Activated CD4-positive, alpha-beta T cell treated with anti-CD3 and anti-CD28 coated beads, Interleukin-2, amount 10 ng/mL, durations not matched to agents 7 days and 5 days (primary cell): ENCODE measurements at places on chromosomes 2 and 18.

GRCh38 chr2:156867201-156867600 lies 390.3 kb upstream of the GALNT5 start:
- H3K4me1 ChIP-seq: no peaks in the 10 kb centered on the region
- no peak overlapping the region for H3K4me3 ChIP-seq
- no peak for DNase-seq
- no peak overlapping the region for H3K27ac ChIP-seq
- peaks cover 3% of the 10 kb centered on the region for H3K27me3 ChIP-seq
- no peaks in the 10 kb centered on the region for H3K36me3 ChIP-seq

DNA sequence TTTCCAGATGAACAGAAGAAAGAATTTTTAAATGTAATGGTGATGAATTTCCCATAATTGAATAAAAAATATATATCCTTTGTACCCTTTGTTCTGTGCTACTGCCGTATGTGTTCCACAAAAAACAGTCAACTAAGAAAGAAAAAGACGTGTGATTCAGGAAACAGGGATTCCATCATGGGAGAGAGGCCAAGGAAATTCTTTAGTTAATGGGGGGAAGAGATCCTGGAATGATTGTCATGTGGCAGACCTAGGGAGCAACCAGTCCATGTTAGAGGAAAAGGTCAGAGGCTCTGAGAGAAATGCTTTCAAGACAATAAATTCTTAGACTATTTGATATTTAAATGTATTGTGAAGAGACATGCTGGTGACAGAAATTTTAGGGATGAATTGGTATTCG lies 76.6 kb downstream of the CPO start:
- H3K4me1 ChIP-seq: no peaks in the 10 kb centered on the region
- DNase-seq: no peak
- H3K27ac ChIP-seq: no peak overlapping the region
- peaks cover 4% of the 10 kb centered on the region for H3K27me3 ChIP-seq
- no peaks in the 10 kb centered on the region for H3K36me3 ChIP-seq

DNA sequence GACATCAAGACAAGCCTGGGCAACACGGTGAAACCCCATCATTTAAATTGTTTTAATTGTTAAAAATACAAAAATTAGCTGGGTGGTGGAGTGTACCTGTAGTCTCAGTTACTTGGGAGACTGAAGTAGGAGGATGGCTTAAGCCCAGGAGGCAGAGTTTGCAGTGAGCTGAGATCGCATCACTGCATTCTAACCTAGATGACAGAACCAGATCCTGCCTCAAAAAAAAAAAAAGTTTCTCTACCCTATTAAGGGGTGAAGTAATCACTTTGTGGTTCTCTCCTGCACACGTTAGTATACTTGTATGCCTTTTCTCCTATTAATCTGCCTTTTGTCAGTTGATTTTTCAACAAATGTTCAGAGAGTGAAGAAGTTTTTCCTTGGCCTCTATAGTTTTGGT lies 18.1 kb upstream of the PUM2 start:
- no peak for DNase-seq
- peaks cover 12% of the 10 kb centered on the region for H3K27me3 ChIP-seq
- H3K36me3 ChIP-seq: peaks cover 24% of the 10 kb centered on the region
- no peak overlapping the region for H3K27ac ChIP-seq
- no peak overlapping the region for H3K4me3 ChIP-seq

GRCh38 chr18:7273301-7273921 lies 42.5 kb downstream of the LRRC30 start:
- H3K4me3 ChIP-seq: no peak overlapping the region
- no peak overlapping the region for H3K27ac ChIP-seq
- no peak for DNase-seq

GRCh38 chr2:31268344-31268743 lies 34.4 kb downstream of the EHD3 start:
- no peak for DNase-seq
- no peaks in the 10 kb centered on the region for H3K4me1 ChIP-seq
- no peak overlapping the region for H3K4me3 ChIP-seq
- H3K36me3 ChIP-seq: no peaks in the 10 kb centered on the region
- no peak overlapping the region for H3K27ac ChIP-seq
- H3K27me3 ChIP-seq: no peaks in the 10 kb centered on the region

GRCh38 chr18:70376914-70377258 lies 88.0 kb downstream of the SOCS6 start:
- H3K4me1 ChIP-seq: no peaks in the 10 kb centered on the region
- H3K36me3 ChIP-seq: no peaks in the 10 kb centered on the region
- no peak for DNase-seq
- no peak overlapping the region for H3K27ac ChIP-seq
- no peak overlapping the region for H3K4me3 ChIP-seq
- peaks cover 2% of the 10 kb centered on the region for H3K27me3 ChIP-seq

DNA sequence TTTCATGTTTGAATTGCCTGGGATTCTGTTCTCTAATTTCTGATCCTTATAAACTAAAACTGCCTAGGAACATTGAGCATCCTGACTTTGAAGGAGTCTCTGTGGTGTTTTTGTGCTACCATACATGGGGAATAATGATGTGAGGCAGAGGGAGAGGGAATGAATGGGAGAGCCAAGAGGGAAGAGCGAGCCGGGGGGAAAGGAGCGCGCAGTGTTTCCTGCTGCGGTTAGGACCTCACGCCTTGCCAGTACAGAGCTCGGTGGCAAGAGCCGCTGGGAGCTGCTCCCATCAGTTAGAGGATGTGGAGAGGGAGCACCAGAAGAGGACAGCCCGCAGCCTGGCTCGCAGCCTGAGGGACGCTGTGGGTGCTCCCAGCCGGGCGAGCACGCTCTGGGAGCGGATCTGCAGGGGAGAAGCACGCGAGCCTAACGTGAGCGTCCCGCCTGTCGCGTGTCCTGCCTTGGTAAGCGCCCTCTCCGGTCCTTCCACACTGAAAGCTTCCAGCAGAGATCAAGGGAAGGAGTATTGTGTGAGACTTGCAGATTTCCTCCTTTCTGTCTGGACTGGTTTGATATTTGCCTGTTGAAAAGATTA lies 114.7 kb downstream of the FAM210A start:
- peak; percentile 20 for DNase-seq
- peaks cover 12% of the 10 kb centered on the region for H3K36me3 ChIP-seq
- no peaks in the 10 kb centered on the region for H3K27me3 ChIP-seq
- peak overlapping the region; percentile 75 for H3K4me3 ChIP-seq

GRCh38 chr18:74733598-74733997 lies 135.9 kb downstream of the ZNF407 start:
- no peak overlapping the region for H3K4me3 ChIP-seq
- H3K4me1 ChIP-seq: no peaks in the 10 kb centered on the region
- no peak overlapping the region for H3K27ac ChIP-seq
- DNase-seq: no peak
- H3K27me3 ChIP-seq: no peaks in the 10 kb centered on the region

GRCh38 chr2:176388861-176389260 lies 119.6 kb downstream of the MTX2 start:
- no peak overlapping the region for H3K4me3 ChIP-seq
- no peak for DNase-seq
- no peak overlapping the region for H3K27ac ChIP-seq
- no peaks in the 10 kb centered on the region for H3K36me3 ChIP-seq
- H3K4me1 ChIP-seq: no peaks in the 10 kb centered on the region

GRCh38 chr2:177906041-177906718 lies 166.4 kb downstream of the PDE11A start:
- H3K27ac ChIP-seq: no peak overlapping the region
- H3K4me3 ChIP-seq: no peak overlapping the region
- no peaks in the 10 kb centered on the region for H3K27me3 ChIP-seq
- no peaks in the 10 kb centered on the region for H3K36me3 ChIP-seq

DNA sequence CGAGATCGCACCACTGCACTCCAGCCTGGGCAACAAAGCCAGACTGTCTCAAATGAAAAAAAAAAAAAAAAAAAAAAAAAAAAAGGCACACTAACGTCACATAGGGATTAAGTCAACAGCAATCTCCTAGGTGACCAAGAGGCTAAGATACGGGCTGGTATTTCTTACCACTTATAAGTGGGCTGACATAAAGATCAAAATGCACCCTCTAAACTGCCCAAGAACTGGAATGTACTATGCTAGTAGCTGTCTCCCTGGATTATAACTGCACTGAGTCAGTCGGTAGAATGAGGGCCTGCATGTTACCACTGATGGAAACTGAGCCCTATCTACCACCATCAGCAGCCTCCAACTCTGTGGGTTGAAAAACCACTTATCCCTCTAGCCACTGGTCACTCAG lies 80.6 kb downstream of the KLF7 start:
- no peak overlapping the region for H3K27ac ChIP-seq
- H3K4me3 ChIP-seq: no peak overlapping the region
- H3K36me3 ChIP-seq: peaks cover 75% of the 10 kb centered on the region
- peaks cover 23% of the 10 kb centered on the region for H3K4me1 ChIP-seq
- no peaks in the 10 kb centered on the region for H3K27me3 ChIP-seq

GRCh38 chr2:19748073-19748375 lies 153.8 kb downstream of the TTC32 start:
- H3K27ac ChIP-seq: no peak overlapping the region
- peaks cover 3% of the 10 kb centered on the region for H3K27me3 ChIP-seq
- H3K4me3 ChIP-seq: no peak overlapping the region
- H3K4me1 ChIP-seq: no peaks in the 10 kb centered on the region
- DNase-seq: no peak

DNA sequence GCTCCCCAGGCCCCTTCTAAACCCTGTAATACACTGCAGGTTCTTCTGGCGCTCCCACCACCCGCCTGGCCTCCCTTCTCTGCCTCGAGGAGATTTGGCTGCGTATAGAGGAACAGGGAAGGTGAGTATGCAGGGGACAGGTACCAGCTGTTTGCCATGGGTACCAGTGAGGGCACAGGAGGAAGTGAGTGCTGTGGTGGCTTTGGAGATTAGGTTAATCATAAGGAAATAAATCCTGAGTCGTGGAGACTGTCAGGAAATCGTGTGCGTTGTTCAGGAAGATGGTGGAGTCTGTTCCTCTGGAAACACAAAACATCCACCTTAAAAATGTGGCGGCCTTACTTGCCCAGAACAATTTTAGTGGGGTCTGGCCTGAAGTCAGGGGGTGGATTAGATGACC lies 230.4 kb downstream of the FAM210A start:
- H3K27me3 ChIP-seq: no peaks in the 10 kb centered on the region
- no peak for DNase-seq
- no peak overlapping the region for H3K4me3 ChIP-seq

GRCh38 chr2:119261493-119262225 lies 38.0 kb downstream of the STEAP3 start:
- H3K27ac ChIP-seq: no peak overlapping the region
- DNase-seq: no peak
- H3K36me3 ChIP-seq: no peaks in the 10 kb centered on the region
- H3K27me3 ChIP-seq: peaks cover 2% of the 10 kb centered on the region

DNA sequence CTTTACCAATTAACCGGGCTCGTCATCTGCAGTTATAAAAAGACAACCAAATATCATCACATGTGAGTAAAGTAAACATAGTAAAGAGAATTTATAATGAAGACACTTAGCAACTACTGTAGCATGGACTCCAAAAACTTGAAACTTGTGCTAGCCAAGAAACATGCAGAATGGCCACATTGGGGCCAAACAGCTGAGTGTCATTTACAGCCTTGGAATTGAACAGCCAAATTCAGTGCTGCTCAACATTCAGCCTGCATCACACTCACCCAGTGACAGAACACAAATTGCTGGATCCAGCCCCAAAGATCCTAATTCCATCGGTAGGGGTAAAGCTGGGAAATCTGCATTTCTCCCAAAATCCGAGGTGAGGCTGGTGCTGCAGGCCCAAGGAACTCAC lies 224.8 kb upstream of the GYPC start:
- H3K36me3 ChIP-seq: no peaks in the 10 kb centered on the region
- H3K27me3 ChIP-seq: peaks cover 5% of the 10 kb centered on the region
- no peak for DNase-seq
- no peak overlapping the region for H3K27ac ChIP-seq
- H3K4me1 ChIP-seq: no peaks in the 10 kb centered on the region
- no peak overlapping the region for H3K4me3 ChIP-seq

DNA sequence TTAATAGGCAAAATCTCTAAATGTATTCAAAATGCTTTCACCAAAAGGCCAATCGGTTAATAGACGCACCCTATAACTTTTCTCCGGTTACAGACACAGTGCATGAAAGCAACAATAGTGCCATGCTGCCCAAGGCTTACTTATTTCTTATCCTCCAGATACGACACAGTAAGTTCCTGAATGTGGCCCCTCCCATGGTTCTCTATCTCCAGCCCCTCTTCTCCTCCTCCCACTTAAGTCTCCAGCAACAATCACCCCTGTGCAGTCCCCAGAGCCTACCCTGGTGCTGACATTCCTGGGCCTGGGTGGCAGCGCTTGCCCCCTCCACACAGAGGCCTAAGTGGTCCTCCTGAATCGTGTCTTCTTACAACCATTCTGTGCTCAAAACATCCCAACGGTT lies 3.6 kb downstream of the KIDINS220 start:
- DNase-seq: no peak
- no peaks in the 10 kb centered on the region for H3K27me3 ChIP-seq
- peaks cover 16% of the 10 kb centered on the region for H3K36me3 ChIP-seq
- peaks cover 40% of the 10 kb centered on the region for H3K4me1 ChIP-seq

DNA sequence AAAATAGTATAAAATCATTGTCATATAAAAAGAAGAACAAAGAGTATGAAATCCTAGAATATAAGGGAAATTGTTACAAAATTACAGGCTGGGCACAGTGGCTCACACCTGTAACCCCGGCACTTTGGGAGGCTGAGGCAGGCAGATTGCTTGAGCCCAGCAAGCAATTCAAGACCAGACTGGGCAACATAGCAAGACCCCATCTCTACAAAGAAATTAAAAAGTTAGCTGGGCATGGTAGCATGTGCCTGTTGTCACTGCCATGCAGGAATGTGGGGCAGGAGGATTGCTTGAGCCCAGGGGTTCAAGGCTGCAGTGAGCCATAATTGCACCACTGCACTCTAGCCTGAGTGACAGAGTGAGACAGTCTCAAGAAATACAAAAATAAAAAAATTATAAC lies 44.8 kb downstream of the NAPG start:
- DNase-seq: no peak
- no peak overlapping the region for H3K4me3 ChIP-seq
- no peaks in the 10 kb centered on the region for H3K4me1 ChIP-seq
- H3K27ac ChIP-seq: no peak overlapping the region
- H3K27me3 ChIP-seq: no peaks in the 10 kb centered on the region

DNA sequence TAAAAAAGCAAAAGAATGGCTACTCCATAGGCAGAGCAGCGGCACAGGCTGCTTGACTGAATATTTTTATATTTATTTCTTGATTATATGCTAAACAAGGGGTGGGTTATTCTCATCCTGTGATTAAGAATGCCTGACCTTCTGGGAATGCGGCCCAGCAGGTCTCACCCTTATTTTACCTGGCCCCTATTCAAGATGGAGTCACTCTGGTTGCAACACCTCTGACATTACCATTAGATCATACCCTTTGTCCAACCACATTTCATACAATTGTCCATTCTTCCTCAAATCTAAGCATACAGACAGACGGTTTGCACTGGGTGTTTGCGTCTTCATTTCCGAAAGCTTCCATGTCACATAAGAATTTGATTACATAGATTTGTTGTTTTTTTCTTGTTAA lies 168.2 kb downstream of the GALNT1 start:
- H3K4me3 ChIP-seq: no peak overlapping the region
- no peaks in the 10 kb centered on the region for H3K4me1 ChIP-seq
- H3K36me3 ChIP-seq: no peaks in the 10 kb centered on the region
- H3K27me3 ChIP-seq: no peaks in the 10 kb centered on the region
- no peak overlapping the region for H3K27ac ChIP-seq
